Keratinocyte (primary cell): ENCODE measurements at places on chromosomes 11 and 22.
A peak's percentile ranks its signal among the peaks of the same experiment; 100 is the strongest.

DNA sequence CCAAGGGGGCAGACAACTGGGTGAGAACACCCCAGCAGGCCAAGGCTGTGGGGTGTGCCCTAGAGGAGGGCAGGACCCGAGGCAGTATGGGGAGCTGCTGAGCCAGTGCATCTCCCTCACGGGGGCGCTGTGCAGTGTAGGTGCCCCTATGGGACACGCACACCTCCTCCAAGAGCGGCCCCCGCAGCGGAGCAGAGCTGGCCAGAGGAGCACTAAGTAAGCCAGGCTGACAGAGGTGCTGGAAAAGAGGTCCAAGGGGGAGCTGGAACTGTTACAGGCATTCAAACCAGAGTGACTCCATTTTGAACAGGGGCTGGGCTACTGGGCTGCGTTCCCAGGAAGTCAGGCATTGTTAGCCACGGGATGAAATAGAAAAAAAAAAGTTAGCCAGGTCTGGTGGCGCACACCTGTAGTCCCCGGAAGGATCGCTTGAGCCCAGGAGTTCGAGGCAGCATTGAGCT is 41.8 kb downstream of the TST start:
- no peak for DNase-seq

DNA sequence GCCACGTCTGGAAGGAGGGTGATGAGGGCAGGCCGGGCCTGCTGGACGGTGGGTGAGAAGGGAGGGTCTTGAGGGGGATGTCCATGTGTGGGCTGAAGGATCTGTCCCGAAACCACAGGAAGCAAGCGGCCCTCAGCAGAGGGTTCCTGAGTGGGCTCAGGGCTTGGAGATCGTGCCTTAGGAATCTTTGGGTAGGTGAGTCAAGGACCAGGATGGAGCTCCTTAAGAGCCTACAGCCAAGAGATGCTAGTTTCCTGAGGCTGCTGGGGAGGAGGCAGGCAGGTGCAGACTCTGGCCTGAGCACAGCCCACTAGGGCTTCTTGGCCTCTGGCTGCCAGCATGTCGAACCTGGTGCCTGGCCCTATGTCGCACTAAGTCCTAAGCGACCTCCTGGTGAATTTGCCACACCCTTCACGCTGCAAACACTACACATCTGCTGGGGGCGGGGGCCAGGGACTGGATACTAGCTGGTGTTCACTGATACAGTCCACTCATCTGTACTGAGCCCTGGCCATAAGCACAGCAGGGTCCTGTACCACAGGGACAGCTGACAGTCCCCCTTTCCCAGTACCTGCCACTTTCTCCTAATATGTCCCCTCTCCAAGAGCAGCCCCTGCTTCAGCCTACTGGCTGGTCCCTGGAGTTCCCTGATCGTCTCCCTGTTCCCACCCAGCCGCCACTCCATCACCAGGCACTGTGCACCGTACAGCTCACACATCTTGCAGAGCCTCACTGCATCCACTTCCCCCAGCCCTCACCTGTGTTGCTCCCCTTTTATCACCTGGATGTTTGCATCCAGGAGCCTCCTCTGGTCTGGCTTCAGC is 19.5 kb downstream of the GNAZ start:
- no peak for DNase-seq

DNA sequence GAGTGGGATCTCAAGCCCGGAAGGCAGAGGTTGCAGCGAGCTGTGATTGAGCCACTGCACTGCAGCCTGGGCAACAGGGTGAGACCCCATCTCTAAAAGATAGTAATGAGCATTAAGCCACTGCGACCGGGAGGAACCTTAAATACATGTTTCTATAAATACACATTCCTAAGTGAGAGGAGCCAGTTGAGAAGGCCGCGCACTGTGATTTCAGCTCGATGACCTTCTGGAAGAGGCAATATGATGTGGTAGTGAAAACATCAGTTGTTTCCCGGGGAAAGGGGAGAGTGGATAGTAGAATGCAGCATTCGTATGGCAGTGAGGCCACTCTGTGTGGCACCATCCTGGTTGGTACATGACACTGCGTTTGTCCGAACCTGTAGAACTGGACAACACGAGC is 18.0 kb downstream of the PTDSS2 start:
- DNase-seq = no peak

GRCh38 chr11:11391796-11392463 is 38.9 kb upstream of the CSNK2A3 start:
- DNase-seq = no peak

- no peak for DNase-seq
These were observed 19.2 kb upstream of the MUC5B start for GRCh38 chr11:1203505-1204271.

DNA sequence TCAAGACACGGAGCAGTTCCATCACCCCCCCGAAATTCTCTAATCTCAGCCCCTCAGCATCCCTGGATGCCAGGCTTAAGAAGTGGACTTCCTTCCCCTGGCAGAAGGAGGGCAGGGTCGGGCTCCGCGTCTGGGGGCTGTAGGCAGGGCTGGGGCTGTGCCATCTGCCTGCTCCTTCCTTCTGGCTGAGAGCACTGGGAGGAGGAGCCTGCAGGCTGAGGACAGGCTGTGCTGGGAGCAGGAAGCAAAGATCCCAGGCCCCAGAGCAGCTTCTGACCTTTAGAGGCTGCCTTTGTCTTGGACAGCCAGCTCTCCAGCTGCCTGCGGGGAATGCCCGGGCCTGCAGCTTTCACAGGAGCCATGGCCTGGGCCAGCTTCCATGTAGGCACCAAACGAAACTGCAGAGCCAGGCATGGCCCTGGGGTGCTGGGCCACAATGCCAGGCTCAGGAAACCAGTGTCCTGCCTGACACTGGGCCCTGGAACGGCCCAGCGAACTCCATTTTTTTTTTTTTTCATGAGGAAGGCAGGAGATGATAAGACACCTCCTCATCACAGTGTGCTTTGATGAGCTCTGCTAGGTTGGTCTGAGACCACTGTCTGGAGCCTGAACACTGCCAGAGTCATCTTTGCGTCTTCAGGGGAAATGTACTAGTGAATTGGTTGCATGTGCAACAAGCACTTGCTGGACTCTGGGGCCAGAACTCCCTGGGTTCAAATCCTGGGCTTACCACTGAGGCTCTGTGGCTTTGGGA is 67.9 kb downstream of the MCM5 start:
- DNase-seq = no peak

- no peak for DNase-seq
These were observed 9.4 kb downstream of the TMPRSS13 start for GRCh38 chr11:117919781-117920221.

DNA sequence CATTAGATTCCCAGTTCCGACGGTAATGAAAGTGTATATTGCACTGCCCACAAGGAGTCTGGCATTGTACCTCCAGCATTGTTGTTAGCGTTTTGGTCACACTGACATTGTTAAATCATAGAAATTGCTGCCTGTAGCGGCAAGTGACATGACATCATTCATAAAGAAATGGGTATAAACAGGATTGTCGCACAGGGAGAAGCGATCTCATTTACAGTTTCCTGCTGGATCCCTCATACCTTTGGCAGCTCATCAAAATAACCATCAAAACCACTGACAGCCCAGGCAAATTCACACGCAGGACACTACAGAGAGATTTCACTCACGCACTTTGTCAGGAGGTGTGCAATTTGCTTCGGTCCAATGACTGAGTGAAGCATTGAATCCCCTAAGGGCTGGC is 3.5 kb downstream of the HTR3B start:
- no peak for DNase-seq

GRCh38 chr11:90916706-90917105 is 693.9 kb upstream of the CHORDC1 start:
- DNase-seq = no peak

DNA sequence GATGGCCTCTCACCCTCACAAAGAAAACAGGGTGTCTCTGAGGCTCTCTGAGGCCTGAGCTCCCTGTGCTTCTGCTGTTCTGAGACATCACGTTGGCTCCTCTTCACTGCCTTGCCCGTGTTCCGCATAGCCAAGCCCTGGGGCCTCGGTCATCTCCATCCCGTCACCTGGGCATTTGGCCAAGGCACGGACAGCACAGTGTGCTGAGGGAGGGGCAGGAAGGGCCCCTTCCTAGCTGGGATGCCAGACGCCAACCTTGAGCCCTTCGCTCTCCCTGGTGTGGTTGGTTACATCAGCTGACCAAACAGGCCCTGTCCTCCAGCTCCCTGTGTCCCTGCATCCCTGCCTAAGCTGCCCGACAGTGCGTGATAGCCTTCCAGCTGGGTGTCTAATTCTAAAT is 25.9 kb downstream of the MOV10L1 start:
- no peak for DNase-seq

- DNase-seq = no peak
These were observed 3.0 kb downstream of the INPPL1 start for GRCh38 chr11:72227316-72228228.

DNA sequence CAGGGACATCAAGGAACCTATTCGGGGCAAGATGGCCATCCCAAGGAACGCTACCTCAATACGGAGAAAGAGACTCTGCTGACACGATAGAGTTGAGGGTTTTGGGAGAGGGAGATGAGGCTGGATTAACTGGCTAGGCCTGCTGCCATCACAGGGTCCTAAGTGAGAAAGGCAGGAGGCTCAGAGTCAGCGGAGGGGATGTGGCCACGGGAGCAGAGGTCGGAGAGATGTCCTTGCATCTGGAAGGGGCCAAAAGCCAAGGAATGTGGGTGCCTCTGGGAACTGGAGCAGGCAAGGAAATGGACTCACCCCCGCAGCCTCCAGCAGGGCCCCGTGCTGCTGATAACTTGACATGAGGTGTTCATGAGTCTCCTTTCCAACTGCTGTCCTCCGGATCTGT is 31.0 kb upstream of the RFPL3 start:
- no peak for DNase-seq

- DNase-seq = peak; percentile 44
These were observed 1.2 kb upstream of the ZFP91 start for GRCh38 chr11:58577555-58578135.
